ENCODE measurements at places on chromosomes 4 and X.

DNA sequence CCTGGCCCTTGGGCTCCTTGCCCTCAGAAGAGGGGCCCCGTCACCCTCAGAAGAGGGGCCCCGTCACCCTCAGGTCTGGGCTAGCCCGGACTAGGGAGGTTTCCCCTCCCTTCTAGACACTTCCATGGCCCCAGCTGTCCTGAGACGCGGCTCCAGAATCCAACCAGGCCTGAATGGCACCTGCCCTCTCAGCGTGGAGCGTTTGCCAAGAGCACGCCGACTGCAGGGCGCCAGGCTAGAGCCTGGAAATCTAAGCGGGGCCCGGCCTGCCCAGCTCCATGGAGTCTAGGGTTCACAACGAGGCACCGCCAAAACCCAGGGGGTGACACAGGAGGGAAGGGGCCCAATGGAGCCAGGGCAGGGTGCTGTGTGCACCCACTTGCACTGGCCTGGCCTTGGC, 7.8 kb upstream of the ATP2B3 start:
- no peak overlapping the region for H3K27ac ChIP-seq
- no peak overlapping the region for H3K4me3 ChIP-seq
- no peak for DNase-seq
- peaks cover 6% of the 10 kb centered on the region for H3K4me1 ChIP-seq
- H3K27me3 ChIP-seq: peaks cover 2% of the 10 kb centered on the region

- H3K4me1 ChIP-seq: peaks cover 14% of the 10 kb centered on the region
- no peak for DNase-seq
- H3K27me3 ChIP-seq: peaks cover 11% of the 10 kb centered on the region
- H3K27ac ChIP-seq: no peak overlapping the region
- no peaks in the 10 kb centered on the region for H3K36me3 ChIP-seq
Measured at GRCh38 chr4:8105306-8106100, 53.1 kb downstream of the ABLIM2 start.

- DNase-seq: no peak
- H3K36me3 ChIP-seq: no peaks in the 10 kb centered on the region
- no peaks in the 10 kb centered on the region for H3K4me1 ChIP-seq
- H3K27ac ChIP-seq: no peak overlapping the region
Measured at GRCh38 chrX:1667566-1667965, 52.7 kb downstream of the ASMT start.

DNA sequence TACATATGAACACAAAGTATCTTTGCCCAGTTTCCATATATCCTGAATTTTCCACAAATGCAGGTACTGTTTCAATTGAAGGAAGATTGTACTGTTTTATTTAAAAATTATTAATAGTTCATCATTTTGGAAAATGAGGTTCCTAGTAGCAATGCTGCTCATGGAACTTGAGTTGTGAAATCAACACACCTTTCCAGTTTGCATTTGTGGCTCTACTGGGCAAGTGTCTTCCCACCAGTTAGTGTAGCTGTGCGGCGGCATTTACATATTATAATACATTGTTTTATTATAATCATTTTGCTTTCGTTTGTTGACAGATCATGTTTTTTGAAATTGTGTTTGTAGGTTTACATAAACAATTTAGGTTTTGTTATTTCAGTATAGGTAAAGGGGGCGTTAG, 2.0 kb upstream of the DDX3X start:
- peak overlapping the region; percentile 90 for H3K4me3 ChIP-seq
- H3K4me1 ChIP-seq: peaks cover 10% of the 10 kb centered on the region
- no peaks in the 10 kb centered on the region for H3K36me3 ChIP-seq

- peak; percentile 47 for DNase-seq
- peaks cover 20% of the 10 kb centered on the region for H3K27me3 ChIP-seq
- H3K4me3 ChIP-seq: peak overlapping the region; percentile 73
- H3K36me3 ChIP-seq: no peaks in the 10 kb centered on the region
Measured at GRCh38 chr4:37685823-37686372, 278 bp downstream of the RELL1 start.

DNA sequence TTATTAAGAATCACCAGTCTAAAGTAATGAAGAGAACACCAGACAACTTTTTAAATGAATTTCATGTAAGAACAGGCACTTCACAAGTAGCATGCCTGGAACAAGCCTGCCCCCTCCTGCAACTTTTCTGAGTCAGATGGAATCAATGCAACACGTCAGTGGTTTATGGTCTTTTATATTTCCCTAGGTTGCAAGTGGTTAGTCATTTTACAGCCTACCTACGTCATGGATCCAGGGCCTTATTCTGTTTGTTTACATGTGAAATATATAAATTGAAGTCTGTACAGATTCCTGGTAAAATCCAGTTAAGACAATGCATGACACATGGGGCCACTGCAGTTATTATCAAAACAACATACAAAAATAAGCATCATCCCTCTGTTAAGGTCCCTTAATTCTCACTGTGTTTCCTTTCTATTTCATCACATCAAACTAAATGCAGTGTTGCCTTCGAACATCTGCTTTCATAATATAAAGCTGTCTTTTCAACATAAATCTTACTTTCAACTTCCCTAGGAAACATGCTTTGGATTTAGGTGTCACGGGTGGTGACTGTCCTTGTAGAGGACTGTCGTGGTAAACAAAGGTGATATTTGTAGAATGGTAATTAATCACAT, 309.3 kb downstream of the FRMPD4 start:
- DNase-seq: no peak
- no peak overlapping the region for H3K27ac ChIP-seq
- H3K4me1 ChIP-seq: no peaks in the 10 kb centered on the region
- H3K27me3 ChIP-seq: no peaks in the 10 kb centered on the region
- no peak overlapping the region for H3K4me3 ChIP-seq
- no peaks in the 10 kb centered on the region for H3K36me3 ChIP-seq

DNA sequence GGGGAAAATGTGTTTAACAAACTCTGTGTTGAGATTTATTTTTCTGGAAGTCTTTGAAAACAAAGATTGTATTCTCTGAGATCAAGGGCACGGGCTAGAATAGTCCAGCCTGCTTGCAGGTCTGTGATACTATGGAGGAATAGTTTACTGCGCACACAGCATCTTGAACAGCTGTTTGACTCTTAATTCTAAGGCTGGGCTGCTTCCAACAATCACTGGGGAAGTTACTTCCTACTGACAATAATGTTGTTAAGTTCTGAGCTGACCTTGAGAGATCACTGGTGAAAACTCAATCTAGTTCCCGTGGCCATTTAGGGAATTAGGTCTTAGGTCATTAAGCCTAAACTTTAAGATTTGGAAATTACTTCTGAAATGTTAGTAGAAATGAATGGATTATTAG, 416.1 kb upstream of the FTHL17 start:
- no peak for DNase-seq
- H3K4me1 ChIP-seq: peaks cover 4% of the 10 kb centered on the region
- H3K4me3 ChIP-seq: no peak overlapping the region
- no peak overlapping the region for H3K27ac ChIP-seq
- H3K27me3 ChIP-seq: no peaks in the 10 kb centered on the region

DNA sequence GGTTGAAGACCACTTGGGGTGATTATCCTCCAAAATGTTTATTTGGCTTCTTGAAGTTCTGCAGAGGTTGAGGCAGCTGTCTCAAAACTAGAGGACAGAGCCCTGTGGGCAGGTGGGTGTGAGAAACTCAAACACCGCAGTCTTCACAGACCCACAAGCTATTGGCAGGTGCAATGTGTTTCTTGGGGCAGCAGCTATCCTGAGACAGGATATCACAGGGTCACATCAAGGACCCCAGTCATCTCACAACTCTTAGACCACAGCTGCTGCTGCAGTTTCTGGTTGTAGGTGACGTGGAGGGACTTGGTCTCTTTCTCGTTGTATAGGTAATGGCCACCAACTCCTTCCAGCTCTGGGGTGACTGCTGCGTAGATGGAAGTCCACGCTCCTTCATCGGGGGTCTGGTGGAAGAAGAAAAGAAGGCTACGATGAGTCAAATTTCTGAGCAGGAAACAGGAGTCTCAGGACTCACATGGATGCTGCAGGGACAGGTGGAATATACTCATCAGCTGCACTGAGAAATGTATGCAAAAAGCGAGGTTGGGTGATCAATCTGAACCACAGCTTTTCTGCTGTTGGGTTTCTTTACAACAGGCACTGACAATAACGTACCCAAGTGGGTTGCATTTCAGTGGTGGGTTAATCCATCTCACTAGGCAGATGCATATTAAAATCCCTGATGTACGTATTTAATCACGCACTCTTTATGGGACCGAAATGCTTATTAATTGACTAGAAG, 279.8 kb downstream of the DHRSX start:
- DNase-seq: no peak
- peaks cover 73% of the 10 kb centered on the region for H3K36me3 ChIP-seq
- H3K27ac ChIP-seq: no peak overlapping the region
- H3K4me3 ChIP-seq: no peak overlapping the region
- H3K4me1 ChIP-seq: no peaks in the 10 kb centered on the region

- no peak overlapping the region for H3K4me3 ChIP-seq
- peaks cover 7% of the 10 kb centered on the region for H3K36me3 ChIP-seq
- H3K4me1 ChIP-seq: peaks cover 34% of the 10 kb centered on the region
- DNase-seq: no peak
- no peak overlapping the region for H3K27ac ChIP-seq
Measured at GRCh38 chr4:181821039-181822004, 421.9 kb upstream of the TENM3 start.

- no peak overlapping the region for H3K4me3 ChIP-seq
- no peaks in the 10 kb centered on the region for H3K27me3 ChIP-seq
- H3K4me1 ChIP-seq: peaks cover 6% of the 10 kb centered on the region
- H3K36me3 ChIP-seq: peaks cover 28% of the 10 kb centered on the region
- H3K27ac ChIP-seq: no peak overlapping the region
Measured at GRCh38 chrX:118513120-118513898, 17.7 kb downstream of the DOCK11 start.

DNA sequence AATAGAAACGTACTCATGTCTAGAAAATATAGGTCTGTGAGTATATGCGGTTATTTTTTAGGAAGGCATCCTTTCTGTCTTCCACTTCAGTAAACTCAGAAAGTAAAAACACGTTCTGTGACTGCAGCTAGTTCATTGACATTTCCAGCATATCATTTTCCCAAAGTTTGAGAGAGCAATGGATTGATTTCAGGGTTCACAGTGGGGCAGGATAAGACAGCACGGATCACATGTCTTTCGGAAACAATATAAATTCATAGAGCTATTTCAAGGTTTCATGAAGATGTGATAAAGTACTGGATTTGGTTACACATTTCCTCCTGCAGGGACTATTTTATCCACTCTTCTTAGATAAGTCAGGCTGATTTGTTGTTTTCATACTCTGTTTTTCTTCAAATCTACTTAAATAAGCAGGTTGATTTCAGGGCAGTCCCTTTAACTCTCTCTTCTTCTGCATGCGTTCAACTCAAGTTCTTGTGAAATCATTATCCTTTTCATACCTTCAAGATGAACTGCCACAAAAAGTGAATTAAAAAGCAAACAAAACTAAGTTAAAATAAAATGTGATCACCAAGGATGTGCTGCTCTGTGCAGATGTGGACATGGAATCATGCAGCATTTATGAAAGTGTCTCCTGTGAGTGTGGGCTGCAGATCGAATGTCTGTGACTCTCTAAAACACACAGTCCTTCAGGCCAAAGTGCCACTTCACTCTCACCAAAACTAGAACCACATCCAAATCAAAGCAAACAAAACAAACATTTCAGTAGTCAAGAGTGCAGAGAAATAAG, 187.7 kb downstream of the UNC5C start:
- H3K27ac ChIP-seq: peak overlapping the region; percentile 28
- peaks cover 3% of the 10 kb centered on the region for H3K36me3 ChIP-seq
- DNase-seq: no peak
- H3K27me3 ChIP-seq: no peaks in the 10 kb centered on the region
- H3K4me1 ChIP-seq: peaks cover 58% of the 10 kb centered on the region

DNA sequence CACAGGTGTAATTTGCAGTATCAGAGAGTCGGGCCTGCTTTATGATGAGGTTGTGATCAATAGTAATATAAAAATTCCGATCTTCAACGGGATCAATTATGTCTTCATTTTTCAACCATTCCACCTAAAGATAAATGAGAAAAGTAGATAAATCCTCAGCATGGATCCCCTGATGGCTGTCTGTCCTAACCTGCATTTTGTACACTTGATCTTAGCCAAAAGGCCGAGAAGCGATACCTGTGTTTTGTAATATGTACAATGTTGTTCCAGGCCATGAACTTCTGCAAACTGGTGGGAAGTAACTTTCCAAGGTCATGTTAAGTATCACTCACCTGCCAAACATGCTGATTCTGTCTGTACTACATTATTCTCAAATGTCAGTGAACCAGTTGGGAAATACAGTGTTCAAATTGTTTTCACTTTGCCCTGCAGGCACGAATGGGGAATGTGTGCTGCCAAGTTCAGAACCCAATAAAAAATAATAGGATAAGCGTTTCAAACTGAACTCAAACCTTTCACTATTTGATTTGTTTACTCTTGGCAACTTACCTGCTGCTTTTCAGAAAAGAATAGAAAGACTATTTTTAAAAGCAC, 298.1 kb downstream of the UNC5C start:
- H3K4me3 ChIP-seq: no peak overlapping the region
- H3K36me3 ChIP-seq: peaks cover 6% of the 10 kb centered on the region
- H3K27ac ChIP-seq: peak overlapping the region; percentile 47
- no peak for DNase-seq

GRCh38 chrX:65903750-65904149, 136.1 kb downstream of the VSIG4 start:
- no peak overlapping the region for H3K4me3 ChIP-seq
- no peak for DNase-seq
- no peaks in the 10 kb centered on the region for H3K36me3 ChIP-seq
- H3K4me1 ChIP-seq: no peaks in the 10 kb centered on the region
- H3K27ac ChIP-seq: no peak overlapping the region

- no peak overlapping the region for H3K4me3 ChIP-seq
- H3K27me3 ChIP-seq: no peaks in the 10 kb centered on the region
- DNase-seq: no peak
- no peaks in the 10 kb centered on the region for H3K36me3 ChIP-seq
- no peaks in the 10 kb centered on the region for H3K4me1 ChIP-seq
Measured at GRCh38 chrX:109940411-109940810, 62.5 kb upstream of the TMEM164 start.

DNA sequence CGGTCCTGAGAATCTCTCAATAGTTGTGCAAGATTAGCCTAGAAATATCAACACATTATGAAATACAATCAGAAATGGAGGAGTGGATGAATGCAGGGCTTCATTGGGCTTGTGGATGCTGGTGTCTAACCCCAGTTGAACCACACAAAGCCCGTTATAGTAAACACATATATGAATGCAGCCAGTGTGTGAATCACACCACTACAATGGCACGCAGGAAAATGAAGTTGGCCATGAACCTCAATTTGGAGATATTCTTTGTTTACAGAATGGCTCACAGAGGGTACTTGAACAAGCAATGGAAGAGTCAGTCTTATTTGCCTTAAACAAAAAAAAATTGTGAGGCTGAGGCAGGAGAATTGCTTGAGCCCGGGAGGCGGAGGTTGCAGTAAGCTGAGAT, 57.8 kb downstream of the SOD3 start:
- H3K27me3 ChIP-seq: no peaks in the 10 kb centered on the region
- H3K4me1 ChIP-seq: peaks cover 38% of the 10 kb centered on the region
- H3K36me3 ChIP-seq: no peaks in the 10 kb centered on the region

- no peaks in the 10 kb centered on the region for H3K4me1 ChIP-seq
- H3K27ac ChIP-seq: no peak overlapping the region
Measured at GRCh38 chrX:136143711-136144110, 3.6 kb upstream of the FHL1 start.

DNA sequence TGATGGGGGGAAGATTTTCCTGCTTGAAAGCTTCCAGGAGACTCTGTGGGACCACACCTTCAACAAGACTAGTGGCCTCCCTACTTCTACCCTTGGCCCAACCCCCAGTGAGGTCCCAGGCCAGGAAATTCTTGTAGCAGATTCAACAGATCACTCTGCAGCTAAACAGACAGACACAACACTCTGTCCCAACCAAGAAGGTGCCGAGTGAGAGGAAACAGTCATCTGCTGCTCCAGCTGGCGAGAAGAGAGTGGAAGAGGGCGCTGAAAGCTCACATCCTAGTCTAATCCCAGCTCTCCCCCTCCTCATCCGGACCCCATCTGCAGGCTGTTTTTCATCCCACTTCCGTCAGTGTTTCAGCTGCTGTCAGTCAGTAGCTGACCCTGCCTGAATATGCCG, 63.4 kb downstream of the CHRDL1 start:
- H3K4me3 ChIP-seq: no peak overlapping the region
- H3K27me3 ChIP-seq: peaks cover 11% of the 10 kb centered on the region
- no peaks in the 10 kb centered on the region for H3K4me1 ChIP-seq

Measured in mesothelial cell of epicardium (in vitro differentiated cells).